ENCODE measurements at places on chromosomes 4 and X.

DNA sequence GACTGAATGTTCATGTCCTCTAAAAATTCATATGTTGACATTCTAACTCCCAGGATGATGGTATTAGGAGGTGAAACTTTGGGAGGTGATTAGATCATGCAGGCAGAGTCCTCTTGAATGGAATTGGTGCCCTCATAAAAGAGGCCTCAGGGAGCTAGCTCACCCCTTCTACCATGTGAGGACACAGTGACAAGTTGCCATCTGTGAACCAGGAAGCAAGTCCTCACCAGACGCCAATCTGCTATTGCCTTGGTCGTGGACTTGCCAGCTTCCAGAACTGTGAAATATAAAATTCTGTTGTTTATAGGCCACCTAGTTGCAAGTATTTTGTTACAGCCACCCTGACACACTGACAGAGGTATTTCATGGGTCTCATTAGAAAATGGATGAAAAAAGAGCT, 28.5 kb upstream of the LONRF3 start:
- no peak for DNase-seq

GRCh38 chr4:7238300-7238960, 46.1 kb downstream of the SORCS2 start:
- DNase-seq = no peak

GRCh38 chr4:37873386-37873785, 17.5 kb upstream of the TBC1D1 start:
- DNase-seq = no peak

DNA sequence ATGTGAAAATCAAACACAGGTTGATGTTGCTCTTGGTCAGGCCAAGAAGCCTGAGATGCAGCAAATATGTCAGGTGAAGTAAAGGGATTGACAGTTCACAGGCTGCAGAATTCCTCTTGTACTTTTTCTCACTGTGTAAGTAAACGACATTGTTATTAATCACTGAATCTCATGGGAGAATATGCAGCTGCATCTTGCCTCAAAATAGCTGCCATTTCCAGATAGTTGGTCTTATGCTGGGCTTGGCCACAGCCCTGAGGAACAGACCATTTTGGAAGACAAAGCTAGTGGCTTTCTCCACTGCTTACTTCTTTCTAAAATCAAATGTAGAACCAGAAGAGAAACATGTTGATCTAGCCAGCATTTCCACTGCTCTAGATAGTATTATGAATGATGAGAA, 403.4 kb upstream of the NR3C2 start:
- DNase-seq = no peak

DNA sequence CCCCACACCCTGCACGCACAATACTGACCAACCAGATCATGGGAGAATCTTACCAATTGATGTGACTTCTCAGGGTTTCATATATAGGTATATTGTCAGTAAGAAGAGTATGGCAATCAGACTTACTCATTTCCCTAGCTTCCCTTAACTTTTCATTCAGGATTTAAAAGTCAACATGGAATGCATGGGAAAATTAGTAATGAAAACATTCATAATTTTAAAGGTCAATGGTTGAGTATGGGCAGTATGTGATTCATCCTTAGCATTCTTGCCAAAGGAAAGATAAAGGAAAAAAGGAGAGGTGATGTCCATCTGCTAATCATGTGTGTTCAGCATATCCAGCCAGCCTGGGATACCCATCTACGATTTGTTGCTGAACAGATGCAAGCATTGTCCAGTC, 4.0 kb downstream of the DIPK2B start:
- no peak for DNase-seq
